ENCODE measurements at places on chromosomes 11 and 22. TPM values are rescaled to one million over a fixed set of nuclear protein-coding genes. Genes with fewer than 3 reads are reported as not detected.

GRCh38 chr11:67301951-67302516 lies 1.3 kb upstream of the SSH3 start:
- peaks cover 8% of the 10 kb centered on the region for H3K4me1 ChIP-seq
- H3K27ac ChIP-seq, result peak overlapping the region; percentile 93
- H3K4me3 ChIP-seq, result peak overlapping the region; percentile 79
- DNase-seq, result peak; percentile 84
- H3K36me3 ChIP-seq, result peaks cover 6% of the 10 kb centered on the region

- no peak overlapping the region for H3K27ac ChIP-seq
- DNase-seq, result no peak
- peaks cover 6% of the 10 kb centered on the region for H3K27me3 ChIP-seq
- H3K36me3 ChIP-seq, result no peaks in the 10 kb centered on the region
- H3K4me3 ChIP-seq, result no peak overlapping the region
- peaks cover 2% of the 10 kb centered on the region for H3K4me1 ChIP-seq
Observed at GRCh38 chr22:42511401-42511891, 8.2 kb downstream of the RRP7A start.

- H3K4me1 ChIP-seq, result no peaks in the 10 kb centered on the region
- H3K27me3 ChIP-seq, result peaks cover 3% of the 10 kb centered on the region
- H3K36me3 ChIP-seq, result peaks cover 5% of the 10 kb centered on the region
- H3K27ac ChIP-seq, result no peak overlapping the region
- no peak for DNase-seq
Observed at GRCh38 chr11:66142370-66143263, 72.5 kb downstream of the PACS1 start.

OR6T1 gene
- total RNA-seq, result not detected

CFAP300 gene
- total RNA-seq, result 1.4 TPM

DNA sequence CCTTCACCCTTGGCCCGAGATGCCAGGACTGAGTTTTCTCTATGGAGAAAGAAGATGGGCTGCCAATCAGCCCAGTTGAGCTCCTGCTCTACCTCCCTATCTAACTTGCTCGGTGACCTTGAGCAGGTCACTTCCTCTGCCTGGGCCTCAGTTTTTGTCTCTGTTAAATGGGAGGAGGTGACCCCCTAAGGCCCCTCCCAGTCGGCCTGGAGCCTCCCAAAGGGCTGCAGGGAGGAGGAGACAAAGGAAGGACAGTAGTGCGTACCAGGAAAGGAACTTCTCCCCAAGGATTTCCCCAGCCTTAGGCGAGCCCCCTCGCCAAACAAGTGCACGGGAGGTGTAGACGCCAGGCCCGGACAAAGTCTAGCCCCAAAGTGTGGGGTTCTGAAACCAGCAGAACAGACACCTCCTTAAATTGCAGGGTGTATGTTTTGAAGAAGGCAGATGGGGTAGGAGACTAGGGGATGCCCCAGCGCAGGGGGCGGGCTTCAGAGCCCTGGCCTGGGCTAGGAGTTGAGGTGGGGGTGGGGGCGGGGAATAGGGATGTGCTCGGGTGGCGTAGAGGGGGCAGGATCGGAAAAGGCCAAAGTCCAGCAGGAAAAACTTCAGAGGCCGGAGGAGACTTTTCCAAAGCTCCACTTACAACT lies 1.0 kb downstream of the CBX7 start:
- H3K4me1 ChIP-seq, result no peaks in the 10 kb centered on the region
- DNase-seq, result no peak
- H3K27me3 ChIP-seq, result peaks cover 6% of the 10 kb centered on the region

- H3K4me1 ChIP-seq, result no peaks in the 10 kb centered on the region
- no peak for DNase-seq
- H3K27me3 ChIP-seq, result peaks cover 2% of the 10 kb centered on the region
- H3K36me3 ChIP-seq, result no peaks in the 10 kb centered on the region
Observed at GRCh38 chr11:14443638-14444037, 56.0 kb downstream of the COPB1 start.

DNA sequence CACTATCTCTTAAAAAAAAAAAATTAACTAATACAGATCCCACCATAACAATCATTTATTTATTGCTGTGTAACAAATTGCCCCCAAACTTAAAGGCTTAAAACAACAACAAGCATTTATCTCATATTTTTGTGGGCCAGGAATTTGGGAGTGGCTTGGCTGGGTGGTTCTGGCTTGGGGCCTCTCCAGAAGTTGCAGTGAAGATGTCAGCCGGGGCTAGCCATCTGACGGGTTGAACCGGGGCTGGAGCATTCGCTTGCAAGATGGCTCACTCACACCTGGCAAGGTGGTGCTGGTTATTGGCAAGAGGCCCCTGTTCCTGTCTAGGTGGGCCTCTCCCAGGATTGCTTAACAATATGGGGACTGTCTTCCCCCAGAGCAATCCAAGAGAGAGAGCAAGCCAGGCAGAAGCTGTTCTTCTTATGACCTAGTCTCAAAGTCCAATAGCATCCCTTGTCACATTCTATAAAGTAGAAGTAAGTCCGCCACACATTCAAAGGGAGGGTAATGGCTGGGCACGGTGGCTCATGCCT lies 29.5 kb downstream of the ACO2 start:
- peaks cover 4% of the 10 kb centered on the region for H3K4me1 ChIP-seq
- no peak overlapping the region for H3K4me3 ChIP-seq
- DNase-seq, result no peak
- H3K27me3 ChIP-seq, result peaks cover under 1% of the 10 kb centered on the region
- no peaks in the 10 kb centered on the region for H3K36me3 ChIP-seq

GRCh38 chr11:76155500-76156227 lies 50.6 kb downstream of the WNT11 start:
- H3K4me1 ChIP-seq, result peaks cover 16% of the 10 kb centered on the region
- no peak for DNase-seq
- H3K36me3 ChIP-seq, result no peaks in the 10 kb centered on the region
- no peak overlapping the region for H3K27ac ChIP-seq
- H3K4me3 ChIP-seq, result no peak overlapping the region

GRCh38 chr11:79025622-79026021 lies 415.2 kb downstream of the TENM4 start:
- peaks cover 3% of the 10 kb centered on the region for H3K27me3 ChIP-seq
- no peak overlapping the region for H3K27ac ChIP-seq
- peaks cover 10% of the 10 kb centered on the region for H3K4me1 ChIP-seq
- DNase-seq, result no peak

C11orf97 gene
- total RNA-seq, result not detected

DNA sequence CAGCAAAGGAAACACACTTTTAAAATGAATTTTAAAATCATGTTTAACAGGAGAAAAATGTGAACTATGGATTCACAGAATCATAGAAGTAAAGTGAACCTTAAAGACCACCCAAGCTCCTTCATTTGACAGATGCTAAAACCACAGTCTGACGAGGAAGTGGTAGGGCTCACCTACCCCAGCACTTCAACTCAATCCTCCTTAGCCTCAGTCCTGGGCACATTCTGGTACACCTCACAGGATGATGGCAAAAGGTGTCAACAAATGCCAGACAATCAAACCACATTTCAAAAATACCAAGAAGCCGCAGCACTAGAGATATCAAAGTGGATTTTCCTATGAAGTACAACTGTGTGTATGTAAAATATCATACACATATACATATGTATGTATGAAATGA lies 43.1 kb downstream of the PITPNB start:
- no peaks in the 10 kb centered on the region for H3K27me3 ChIP-seq
- peak overlapping the region; percentile 62 for H3K27ac ChIP-seq
- no peaks in the 10 kb centered on the region for H3K36me3 ChIP-seq
- peaks cover 45% of the 10 kb centered on the region for H3K4me1 ChIP-seq
- no peak for DNase-seq

DNA sequence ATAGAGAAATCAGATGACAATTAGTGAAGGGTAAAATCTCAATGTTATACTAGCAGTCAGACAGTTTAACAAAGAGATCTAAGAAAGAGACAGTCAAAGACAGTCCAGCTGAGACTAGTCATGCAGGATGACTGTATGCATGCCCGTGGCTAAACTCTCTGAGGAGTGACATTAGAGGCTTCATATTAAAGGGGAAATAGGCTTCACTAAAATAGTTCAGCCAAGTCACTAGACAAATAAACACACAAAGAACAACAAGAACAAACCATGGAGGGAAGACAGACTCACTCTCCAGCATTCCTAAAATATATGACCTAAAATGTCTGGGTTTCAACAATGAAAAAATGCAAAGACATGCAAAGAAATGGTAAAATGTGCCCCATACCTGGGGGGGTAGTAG lies 18.6 kb upstream of the APLNR start:
- peaks cover 4% of the 10 kb centered on the region for H3K4me1 ChIP-seq
- H3K4me3 ChIP-seq, result no peak overlapping the region
- no peak overlapping the region for H3K27ac ChIP-seq
- no peaks in the 10 kb centered on the region for H3K36me3 ChIP-seq
- peaks cover 1% of the 10 kb centered on the region for H3K27me3 ChIP-seq
- no peak for DNase-seq
